ENCODE measurements at places on chromosomes 2 and 18. TPM values are rescaled to one million over a fixed set of nuclear protein-coding genes. Genes with fewer than 3 reads are reported as not detected.

Gene RUFY4
- 0.31 TPM for total RNA-seq

Gene CHN1
- total RNA-seq: 26.1 TPM

Gene FAM228A
- 0.25 TPM for total RNA-seq

Gene POMC
- total RNA-seq: 4.4 TPM

Gene DYSF
- total RNA-seq: 14.8 TPM

Gene NEU2
- total RNA-seq: not detected

Gene SNORC
- 3.4 TPM for total RNA-seq

Gene KCNF1
- total RNA-seq: 1.2 TPM

Gene KLHL14
- 4.8 TPM for total RNA-seq

Gene FKBP7
- total RNA-seq: 3.2 TPM

- DNase-seq: no peak
Observed at GRCh38 chr2:214497489-214497888, 86.6 kb downstream of the VWC2L start.

DNA sequence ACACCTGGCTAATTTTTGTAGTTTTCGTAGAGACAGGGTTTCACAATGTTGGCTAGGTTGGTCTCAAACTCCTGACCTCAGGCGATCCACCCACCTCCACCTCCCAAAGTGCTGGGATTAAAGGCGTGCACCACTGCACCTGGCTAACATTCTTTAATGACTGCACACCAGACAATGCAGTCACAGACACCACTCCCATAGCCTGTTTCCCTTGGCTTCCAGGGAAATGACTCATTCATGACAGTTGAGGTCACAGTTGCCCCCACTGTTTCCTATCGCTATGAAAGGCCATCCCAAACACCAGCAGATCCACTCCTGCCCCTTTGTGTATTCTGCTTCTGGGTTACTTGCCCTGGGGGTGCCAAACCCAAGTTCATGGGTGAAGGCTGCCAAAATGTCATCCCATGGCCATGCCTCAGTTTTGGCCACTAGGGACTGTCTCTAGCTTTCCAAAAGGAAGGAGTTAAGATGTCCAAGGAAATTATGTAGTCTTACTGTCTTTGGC lies 8.7 kb downstream of the CHMP1B start:
- DNase-seq: no peak

DNA sequence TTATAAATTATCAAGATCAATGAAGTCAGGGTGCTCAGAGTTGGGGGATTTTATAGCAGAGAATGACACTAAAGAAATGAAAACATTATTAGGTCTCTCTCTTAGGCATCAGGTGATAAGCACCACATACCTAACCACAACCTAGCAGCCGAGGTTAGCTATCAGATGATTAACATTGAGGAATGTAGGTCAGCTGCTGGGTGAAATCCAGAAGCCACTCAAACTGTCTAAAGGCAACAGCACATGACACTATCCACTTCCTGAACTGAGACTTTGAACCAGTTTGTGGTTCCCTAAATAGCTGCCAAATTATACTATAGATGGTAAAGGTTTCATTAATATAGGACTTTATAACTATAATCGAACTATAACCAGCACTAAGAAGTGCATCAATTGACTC lies 4.7 kb downstream of the EPG5 start:
- DNase-seq: no peak

- no peak for DNase-seq
Observed at GRCh38 chr2:136129601-136130000, 11.7 kb upstream of the CXCR4 start.

- DNase-seq: no peak
Observed at GRCh38 chr2:190947711-190948251, 66.2 kb downstream of the STAT1 start.

- DNase-seq: no peak
Observed at GRCh38 chr2:174235680-174236079, 12.7 kb downstream of the OLA1 start.

GRCh38 chr2:5685225-5685624 lies 7.0 kb upstream of the SOX11 start:
- no peak for DNase-seq

GRCh38 chr2:196963961-196964360 lies 37.5 kb upstream of the PGAP1 start:
- no peak for DNase-seq

DNA sequence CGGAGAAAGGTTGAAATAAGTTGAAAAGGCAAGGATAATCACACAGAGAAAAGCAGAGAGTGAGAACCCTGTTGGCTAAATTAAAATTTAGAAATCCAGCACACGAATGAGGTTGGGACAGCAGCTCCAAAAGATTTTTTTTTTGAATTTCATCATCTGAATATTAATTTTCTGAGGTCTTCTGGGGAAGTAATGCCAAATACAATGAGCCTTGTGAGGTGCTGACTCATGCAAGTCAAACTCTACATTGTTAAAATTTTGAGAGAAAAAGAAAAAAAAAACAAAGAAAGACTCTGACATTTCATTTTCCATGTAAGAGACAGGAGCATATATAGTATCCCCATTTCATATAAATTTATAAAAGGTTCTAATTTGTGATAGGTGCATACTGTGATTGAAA lies 614.2 kb upstream of the CDH2 start:
- no peak for DNase-seq

GRCh38 chr2:238255636-238256035 lies 15.8 kb upstream of the HES6 start:
- DNase-seq: no peak

DNA sequence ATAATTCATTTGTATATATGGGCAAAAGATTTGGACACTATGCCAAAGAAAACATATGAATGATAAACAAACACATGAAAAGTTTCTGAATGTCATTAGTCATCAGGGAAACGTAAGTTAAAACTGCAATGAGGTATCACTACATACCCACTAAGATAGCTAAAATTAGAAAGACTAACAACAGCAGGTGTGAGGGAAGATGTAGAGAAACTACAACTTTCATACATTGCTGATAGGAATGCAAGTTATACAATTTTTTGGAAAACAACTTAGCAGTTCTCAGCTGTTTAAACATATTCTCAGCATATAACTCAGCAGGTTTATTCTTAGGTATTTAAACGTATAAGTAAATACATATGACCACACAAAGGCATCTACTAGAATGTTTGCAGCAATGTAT lies 563.5 kb upstream of the KLHL29 start:
- DNase-seq: no peak

GRCh38 chr2:191221666-191222065 lies 23.5 kb upstream of the MYO1B start:
- no peak for DNase-seq

DNA sequence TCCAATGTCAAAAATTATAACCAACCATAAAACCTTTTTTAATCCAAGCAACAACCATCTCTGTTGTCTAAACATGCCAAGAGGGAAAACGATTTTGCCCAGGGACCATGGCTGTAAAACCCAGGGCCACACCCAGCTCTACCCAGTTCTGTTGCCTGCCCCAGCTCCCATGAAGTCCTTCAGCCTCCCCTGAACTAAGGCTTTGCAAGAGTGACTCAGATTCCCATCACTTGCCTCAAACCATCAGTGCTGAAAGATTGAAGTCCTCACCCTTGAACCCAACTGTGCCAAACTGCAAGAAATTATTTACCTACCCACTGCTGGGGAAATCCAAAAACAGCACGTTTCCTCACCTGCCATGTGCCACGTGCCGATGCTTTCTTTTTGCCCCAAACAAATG lies 102.5 kb downstream of the TFCP2L1 start:
- no peak for DNase-seq

DNA sequence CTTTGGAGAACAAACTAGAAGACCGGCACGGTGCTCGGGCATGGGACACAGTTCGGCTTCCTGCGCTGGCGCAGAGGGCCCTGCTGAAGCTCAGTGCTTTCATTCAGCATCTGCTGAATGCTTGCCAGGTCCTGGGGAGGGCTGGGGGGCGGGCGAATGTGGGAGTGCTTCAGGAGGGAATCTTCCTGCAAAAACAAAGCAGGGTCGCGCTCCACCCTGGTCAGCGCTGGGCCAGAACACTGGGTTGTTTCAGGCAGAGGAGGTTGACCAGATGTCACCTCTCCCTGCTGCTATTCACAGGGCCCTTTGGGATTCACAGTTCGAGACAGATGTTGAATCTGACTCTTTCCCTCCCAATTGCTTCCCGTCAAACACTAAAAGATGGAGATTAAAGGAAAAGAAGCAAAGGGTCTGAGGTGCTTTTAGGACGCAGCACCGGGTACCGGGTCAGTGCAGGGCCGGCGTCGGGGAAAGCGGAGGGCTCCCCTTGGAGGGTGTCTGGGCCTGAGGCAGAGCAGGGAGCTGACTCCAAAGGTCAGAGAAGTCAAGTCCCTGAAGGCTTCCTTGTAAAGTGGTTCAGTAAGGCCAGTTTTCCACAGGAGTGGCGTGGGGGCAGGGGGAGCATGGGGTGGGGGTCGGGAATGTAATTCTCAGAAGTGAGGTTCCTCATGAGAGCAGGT lies 82.1 kb upstream of the PXDN start:
- no peak for DNase-seq

GRCh38 chr2:207483066-207483465 lies 46.7 kb upstream of the CREB1 start:
- no peak for DNase-seq

DNA sequence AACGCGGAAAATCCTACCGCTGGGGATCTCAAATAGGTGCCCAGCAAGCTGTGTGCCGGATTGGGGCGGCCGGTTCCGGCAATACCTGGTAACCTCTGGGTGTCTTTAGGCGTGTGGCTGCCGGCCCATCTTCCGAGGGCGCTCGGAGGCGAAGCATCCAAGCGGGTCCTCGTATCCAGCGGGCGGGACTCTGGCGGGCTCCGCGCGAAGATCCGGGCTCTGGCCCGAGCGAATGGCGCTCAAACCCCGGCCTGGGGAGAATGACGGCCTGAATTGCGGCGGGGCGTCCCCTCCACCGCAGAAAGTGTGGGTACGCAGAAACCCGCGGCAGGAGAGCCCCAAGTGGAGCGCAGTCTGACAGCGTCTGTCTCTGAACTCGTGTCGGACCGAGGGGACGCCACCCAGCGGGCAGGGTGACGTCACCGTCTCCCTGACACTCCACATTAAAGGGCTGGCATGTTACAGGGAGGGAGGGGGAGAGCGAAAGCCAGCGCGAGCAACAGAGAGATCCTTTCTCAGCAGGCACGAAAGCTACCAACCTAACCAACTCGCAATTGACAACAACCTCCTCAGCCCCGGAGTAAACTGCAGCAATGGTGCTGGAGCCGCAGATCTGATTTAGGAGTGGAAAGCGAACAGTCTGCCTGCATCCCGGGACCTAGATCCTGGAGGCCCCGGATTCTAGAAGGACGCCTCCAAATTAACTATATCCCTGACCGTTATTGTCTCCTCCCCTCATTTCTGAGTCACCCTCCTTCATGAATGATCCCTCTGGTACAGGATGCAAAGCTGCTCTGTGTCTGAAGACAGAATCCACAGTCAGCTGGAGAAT lies at the start of gene SKOR2:
Gene SKOR2 (minus strand): TSS at position 372 of the 832 bp plus-strand sequence. CDS start 2,477 bp downstream, outside the sequence.
- peak; percentile 55 for DNase-seq

DNA sequence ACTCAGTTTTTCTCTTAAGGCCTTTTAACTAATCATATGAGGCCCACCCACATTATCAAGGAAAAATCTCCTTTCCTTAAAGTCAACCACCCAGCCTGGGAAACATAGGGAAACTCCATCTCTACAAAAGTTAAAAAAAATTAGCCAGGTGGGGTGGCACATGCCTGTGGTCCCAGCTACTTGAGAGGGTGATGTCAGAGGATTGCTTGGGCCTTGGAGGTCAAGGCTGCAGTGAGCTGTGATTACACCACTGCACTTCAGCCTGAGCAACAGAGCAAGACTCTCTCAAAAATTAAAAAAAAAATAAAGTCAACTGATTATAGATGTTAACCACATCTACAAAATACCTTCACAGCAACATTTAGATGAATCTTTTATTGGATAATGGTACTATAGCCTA lies 5.8 kb downstream of the DPYSL5 start:
- DNase-seq: no peak

DNA sequence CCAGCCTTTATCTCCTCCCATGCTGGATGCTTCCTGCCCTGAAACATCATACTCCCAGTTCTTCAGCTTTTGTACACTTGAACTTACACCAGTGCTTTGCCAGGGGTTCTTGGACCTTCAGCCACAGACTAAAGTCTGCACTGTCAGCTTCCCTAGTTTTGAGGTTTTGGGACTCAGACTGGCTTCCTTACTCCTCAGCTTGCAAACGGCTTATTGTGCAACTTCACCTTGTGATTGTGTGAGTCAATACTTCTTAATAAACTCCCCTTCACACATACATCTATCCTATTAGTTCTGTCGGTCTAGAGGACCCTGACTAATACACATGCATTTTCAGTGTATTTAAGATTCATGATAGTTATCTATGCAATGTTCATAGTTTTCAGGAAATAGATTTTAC lies 35.8 kb upstream of the ZNF804A start:
- no peak for DNase-seq

GRCh38 chr2:200373231-200373630 lies 66.7 kb downstream of the SPATS2L start:
- DNase-seq: no peak

GRCh38 chr2:238203973-238204683 lies 633 bp upstream of the ILKAP start:
- DNase-seq: no peak

- peak; percentile 65 for DNase-seq
Observed at GRCh38 chr18:9575558-9575957, 38.8 kb downstream of the PPP4R1 start.
